NAMALWA (cell line): ENCODE measurements at places on chromosomes 4 and X.
A peak's percentile ranks its signal among the peaks of the same experiment; 100 is the strongest.

DNA sequence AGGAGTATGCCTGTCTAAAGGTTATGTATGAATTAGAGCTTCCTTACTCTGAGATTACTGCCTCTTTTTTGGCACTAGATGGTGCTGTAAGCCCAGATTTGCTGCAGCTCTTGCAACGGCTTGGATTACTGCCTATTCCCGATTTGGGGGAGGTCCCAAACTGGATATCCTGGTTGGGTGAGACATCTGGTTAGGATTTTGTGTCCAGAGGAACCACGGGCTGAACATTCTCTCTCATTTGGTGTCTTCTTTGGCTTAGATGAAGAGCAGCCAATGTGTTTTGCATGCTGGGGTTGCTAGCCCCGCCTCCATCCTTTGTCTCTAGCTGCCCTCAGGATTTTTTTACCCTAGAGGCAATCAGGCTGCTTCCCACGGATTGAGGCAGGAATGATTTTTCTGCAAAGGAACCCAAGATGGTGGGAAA is 31.9 kb downstream of the F8A1 start:
- peak; percentile 57 for DNase-seq

- DNase-seq, result no peak
These were observed 74.0 kb downstream of the STK32B start for GRCh38 chr4:5125321-5125720.

DNA sequence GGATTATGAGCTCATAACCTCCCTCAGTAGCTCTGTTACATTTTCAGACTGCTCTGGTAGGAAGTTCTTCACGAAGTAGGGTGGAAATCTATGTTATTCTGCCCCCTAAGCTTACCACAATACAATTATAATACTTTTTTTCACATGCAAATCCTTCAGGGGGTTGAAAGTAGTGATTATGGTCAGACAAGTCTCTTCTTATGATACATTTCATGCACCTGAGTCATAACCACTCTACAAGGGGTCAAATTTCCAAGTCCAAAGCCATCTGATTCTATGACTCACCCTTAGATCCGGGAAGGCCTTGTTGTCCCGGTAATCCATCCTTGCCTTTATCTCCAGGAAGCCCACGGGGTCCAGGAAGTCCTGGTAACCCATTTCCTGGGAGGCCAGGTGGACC is 95.2 kb downstream of the ATG4A start:
- DNase-seq, result no peak

DNA sequence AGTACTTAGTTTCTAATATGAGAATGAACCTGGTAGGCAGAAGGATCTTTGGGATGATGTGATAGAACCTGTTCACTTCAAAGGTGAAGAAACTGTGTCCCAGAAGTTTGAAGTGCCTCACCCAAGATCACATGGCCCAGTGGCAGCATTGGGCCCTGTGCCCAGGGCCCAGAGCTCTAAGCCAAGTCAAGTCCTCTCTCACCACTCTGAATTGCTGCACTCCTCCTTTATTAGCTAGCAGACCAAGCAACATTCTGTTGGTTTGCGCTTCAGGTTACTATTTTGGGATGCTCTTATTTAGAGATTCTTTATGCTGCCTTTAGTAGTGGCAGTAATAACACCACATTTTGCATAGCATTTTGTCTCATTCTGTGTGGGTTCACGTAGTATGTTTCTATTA is 82.7 kb downstream of the PARM1 start:
- no peak for DNase-seq

DNA sequence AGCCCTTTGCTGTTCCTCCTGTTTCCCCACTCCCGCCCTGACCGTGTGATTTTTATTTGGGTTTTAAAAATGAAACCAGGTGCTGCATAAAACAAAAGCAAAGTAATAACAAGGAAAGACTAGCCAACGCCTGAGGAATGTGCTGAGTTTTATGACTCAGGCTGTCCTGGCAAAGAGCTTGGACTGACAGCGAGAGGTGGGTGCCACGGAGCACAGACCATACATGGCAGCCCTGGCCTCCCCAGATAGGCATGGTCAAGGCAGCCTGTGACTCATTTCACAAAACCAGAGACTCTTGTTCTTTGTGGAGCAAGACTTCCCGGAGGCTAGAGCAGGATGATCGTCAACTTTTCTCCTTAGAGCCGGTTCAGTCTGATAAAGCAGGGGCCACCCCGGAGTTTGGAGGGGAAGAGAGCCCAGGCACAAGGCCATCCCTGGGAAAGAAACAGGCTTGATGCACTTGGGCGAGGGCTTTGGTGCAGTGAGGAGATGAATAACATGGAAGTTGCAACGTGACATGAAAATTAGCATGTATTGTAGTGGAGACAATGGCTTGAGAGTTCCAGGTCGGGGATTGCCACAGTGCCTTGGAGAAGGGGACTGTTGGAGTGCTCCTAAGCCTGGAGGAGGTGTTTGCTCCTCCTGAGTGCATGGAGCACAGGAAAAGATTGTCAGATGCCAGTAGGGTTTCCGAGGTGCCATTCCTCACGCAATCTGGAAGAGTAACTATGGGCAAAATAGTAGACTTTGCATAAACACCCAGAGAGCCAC is 54.8 kb downstream of the C4orf51 start:
- DNase-seq, result no peak

DNA sequence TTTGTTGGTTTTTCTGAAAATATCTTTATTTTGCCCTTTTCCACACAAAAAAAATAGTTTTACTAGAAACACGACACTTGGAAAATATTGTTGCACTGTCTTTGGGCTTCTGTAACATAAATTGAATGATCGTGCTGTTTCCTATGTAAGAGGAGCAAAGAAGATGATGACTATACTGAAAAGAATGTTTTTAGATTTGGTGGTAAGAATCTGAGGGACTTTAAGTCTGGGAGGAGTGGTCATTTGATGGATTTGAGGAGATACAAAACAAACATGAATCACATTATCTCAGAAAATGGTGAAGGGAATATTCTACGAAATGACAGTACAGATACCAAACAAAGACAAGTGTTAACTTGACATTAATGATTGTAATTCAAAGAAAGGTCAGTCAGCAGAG is 328.8 kb downstream of the ADAM29 start:
- DNase-seq, result no peak

DNA sequence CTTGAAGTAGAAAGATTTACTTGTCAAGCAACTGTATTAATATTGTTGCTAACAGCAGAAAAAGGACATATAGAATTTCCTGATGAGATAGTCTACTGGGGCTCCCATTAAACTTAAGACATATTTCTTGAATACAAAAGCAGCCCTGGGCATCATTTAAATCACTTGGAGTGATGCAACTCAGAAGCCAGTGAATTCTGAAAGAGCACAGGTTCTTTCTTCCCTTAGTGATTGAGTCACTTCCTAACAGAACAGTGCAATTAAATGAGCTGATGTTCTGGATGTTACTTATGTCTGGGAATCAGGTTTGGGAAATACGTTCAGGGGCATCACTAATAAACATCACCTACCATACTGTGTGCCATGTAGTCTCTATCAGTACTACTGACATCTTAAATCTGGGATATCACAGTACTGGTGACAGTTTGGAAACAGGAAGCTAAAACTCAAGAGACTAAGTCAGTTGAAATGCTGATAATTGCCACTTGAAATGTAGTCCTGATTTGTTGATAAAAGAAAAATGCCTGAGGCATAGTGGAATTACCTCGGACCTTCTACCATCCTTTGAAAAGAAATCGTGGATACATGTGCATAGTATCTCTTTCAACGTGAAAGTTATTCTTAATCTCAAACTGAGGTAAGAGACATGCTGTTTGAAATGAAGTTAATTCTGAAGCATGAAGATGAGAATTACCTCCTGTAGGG is 249.2 kb upstream of the GPRIN3 start:
- DNase-seq, result no peak

GRCh38 chr4:1739358-1739757 is 18.0 kb downstream of the TACC3 start:
- DNase-seq, result no peak

- no peak for DNase-seq
These were observed 233.4 kb downstream of the TEX13A start for GRCh38 chrX:104987063-104987462.
